ENCODE measurements at places on chromosomes 6 and 20.

DNA sequence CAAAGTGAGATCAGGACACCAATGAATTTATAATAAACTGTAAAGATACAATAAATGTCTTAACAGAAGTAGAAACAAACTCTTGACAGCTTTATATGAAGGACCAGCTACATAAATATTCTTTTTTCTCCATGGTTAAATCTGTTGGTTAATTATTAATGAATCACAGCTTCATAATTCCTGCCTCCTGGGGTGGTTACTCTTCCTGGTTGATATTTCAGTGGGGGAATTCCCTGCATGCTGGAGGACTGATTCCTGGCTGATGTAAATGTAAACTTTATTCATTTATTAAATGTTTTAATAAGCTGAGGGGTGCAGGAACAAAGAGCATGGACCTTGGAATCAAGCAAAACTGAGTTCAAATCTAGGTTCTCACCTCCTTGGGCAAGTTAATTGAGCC is 16.2 kb upstream of the RCAN2 start:
- DNase-seq, result no peak

GRCh38 chr6:75546381-75546780 is 52.8 kb upstream of the FILIP1 start:
- DNase-seq, result peak; percentile 14

DNA sequence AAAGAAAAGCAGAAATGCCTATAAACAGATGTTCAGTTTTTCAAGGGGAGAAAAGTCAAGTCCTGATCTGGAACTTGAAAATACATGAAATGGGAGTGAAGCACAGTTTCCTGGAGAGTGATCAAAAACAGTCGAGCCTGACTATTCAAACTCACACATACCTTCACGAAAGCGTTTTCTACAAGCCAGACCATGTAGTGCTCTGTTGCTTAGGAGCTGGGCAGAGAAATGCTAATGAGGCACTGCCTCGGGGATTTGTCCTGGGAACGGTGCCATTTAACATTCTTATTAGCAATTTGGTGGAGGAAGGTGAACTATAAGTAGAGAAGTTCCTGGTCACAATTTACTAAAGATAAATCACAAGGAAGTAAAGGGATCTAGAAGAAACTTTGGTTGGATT is 5.9 kb downstream of the NHSL1 start:
- no peak for DNase-seq

GRCh38 chr6:168886964-168887363 is 366.7 kb downstream of the THBS2 start:
- no peak for DNase-seq

DNA sequence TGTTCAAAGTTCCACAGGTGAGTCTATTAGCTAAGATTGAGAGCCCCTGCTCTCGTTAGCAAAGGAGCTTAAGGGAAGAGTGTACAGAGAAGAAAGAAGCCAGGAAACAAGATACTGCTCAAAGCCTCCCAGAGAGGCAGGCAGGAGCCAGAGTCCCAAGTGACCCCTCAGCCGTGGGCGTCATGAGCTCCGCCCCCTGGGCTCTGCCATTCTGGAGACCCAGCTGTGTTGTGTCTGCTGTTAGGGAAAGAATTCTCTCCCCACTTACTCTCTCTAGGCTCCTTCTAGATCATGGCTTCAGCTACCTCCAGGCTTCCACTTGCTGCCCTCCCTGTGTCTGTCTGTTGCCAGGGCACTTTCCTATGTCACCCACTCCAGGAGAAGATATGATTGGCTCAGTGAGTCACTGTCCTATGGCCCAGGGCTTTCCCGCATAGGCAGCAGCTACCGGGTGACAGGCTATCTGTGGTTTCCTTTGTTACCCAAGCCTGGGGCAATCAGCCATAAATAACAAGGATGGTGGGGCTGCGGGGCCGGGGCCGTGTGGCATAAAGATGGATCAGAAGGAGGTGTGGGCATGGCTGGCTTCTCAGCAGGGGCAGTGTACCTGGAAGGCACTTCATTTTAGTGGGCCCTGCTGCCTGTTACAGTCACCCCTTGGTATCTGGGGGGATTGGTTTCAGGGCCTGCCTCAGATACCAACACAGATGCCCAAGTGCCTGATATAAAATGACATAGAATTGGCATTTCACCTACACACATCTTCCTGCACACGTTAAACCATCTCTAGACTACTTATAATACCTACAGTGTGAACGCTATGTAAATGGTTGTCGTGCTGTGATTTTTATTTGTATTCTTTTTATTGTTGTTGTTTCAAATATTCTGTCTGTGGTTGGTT is 118.9 kb downstream of the ARMC2 start:
- peak; percentile 36 for DNase-seq

GRCh38 chr6:131949909-131950766 is 1.0 kb downstream of the CCN2 start:
- DNase-seq, result no peak

DNA sequence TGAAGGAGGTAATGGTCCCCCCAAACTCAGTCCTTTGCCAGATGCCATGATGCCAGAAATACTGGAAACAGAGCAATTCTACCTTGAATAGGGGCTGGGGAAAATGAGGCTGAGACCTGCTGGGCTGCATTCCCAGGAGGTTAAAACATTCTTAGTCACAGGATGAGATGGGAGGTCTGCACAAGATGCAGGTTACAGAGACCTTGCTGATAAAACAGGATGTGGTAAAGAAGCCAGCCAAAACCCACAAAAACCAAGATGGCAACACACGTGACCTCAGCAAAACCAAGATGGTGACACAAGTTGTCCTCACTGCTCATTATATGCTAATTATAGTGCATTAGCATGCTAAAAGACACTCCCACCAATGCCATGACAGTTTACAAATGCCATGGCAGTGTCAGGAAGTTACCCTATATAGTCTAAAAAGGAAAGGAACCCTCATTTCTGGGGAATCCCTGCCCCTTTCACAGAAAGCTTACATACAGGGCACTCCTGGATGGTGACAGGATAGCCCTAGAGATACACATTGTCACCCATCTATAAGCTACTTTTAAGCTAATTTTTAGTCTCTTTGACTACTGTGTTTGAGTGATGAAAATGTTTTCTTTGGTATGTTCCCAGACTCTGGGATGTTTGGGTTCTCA is 979.7 kb downstream of the TBC1D32 start:
- no peak for DNase-seq

- no peak for DNase-seq
Measured at GRCh38 chr20:59775687-59776055, 157.8 kb downstream of the SYCP2 start.

- DNase-seq, result no peak
Measured at GRCh38 chr20:32263398-32263954, 14.0 kb upstream of the KIF3B start.

GRCh38 chr6:123529058-123529457 is 107.7 kb downstream of the TRDN start:
- no peak for DNase-seq

DNA sequence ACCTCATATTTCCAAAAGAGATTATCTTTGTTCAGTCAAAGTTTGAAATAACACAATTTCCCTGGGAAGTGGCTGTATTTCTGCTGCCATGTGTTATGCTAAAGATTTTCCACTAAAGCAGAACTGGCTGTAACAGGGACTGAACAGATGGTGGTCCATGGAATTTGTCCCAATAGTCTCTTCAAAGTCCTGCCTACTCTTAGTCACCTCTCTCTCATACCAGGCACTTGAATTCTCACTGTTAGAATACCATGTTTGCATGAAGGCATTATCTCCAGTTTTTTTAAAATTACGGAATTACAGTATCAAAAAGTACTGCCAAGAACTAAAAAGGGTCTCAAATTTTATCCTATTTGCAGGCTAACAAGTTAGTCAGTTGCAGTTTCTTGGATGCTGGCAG is 105.0 kb upstream of the HDDC2 start:
- DNase-seq, result no peak

- DNase-seq, result no peak
Measured at GRCh38 chr20:23060629-23061028, 11.2 kb upstream of the THBD start.

DNA sequence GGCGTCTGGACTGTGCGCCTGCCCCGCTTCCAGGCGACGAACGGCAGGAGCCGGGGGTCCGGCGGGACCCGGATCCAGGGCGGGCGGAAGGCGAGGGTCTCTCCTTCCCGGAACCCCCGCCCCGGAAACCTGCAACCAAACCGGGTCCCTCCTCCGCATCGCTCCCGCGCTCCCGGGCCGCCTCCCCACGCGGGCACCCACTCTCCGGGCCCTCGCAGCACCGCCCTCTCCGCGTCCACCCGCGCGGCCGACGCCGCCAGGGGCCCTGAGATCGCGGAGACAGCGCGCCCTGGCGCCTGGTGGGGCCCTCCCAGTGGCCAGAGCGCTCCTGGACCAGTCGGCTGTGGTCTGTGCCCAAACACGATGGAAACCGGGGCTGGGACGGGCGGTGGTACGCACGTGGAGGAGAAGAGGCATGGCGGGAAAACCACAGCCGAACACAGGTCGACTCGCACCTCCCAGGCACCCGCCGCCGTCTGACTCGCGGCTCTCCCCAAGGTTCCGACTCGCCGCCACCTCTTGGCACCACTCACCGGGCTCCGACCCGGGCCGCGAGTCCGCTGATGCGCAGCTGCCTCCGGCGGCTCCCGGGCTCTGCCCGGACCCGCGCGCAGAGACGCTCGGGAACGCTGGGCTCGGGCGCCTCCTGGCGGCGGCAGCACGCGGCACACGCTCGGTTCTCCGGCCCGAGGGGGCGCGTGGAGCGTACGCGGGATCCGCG is 7.9 kb downstream of the NKX2-2 start:
- peak; percentile 67 for DNase-seq

GRCh38 chr6:470051-470900 is 78.7 kb downstream of the IRF4 start:
- no peak for DNase-seq

DNA sequence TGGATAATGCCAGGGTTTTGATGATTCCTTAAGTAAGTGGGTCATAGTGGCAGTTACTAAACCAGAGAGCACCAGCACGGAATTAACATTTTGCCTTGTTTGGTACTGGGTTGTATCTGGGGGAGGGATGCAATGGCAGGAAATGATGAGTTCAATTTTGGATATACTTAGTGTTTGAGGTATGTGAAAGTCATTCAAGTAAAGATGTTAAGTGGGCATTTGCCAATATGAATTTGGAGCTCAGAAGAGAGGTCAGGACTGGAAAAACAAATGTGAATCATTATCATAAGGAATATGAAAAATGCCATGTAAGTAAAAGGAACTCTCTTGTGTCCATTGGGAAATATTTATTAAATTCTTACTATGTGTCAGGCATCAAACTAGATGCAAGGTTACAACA is 6.2 kb downstream of the PXT1 start:
- DNase-seq, result no peak

DNA sequence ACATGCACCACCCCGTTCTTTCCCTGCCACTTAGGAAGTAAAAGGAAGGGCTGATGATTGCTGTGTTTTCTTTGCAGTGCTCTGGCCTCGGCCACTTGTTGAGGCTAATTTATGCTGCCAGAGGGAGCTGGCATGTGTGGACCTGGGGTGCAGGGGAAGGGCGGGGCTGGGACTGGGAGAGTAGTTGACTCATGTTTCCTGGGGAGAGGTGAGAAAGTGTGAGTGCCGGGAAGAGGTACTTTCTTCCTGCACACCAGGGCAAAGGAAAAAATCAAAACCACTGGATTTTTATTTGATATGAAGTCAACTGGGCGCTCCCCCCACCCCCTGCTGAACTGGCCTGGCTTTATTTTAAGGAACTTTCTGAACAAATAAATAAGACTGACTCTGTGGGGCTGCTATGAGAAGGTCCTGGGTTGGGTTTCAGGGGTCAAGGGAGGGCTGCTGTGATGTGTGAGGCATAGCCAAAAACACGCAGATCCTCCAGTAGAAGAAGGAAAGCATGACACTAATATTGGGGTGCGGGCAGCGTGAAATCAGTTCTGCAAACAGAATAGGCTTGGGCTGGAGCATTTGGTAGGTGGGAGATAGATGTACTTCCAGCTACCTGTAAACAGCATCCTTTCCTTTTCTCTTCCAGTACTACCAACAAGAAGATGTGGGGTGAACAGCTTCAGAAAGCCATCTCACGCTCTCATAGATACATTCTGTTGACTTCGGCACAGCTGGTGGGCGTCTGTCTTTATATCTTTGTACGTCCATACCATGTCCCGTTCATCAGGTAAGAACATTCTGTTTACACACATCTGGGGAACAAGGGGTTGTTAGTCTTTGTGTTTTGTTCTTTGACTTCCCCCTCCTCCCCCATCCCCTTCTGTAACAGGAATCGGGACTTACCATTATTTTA is 87.5 kb downstream of the SYNJ2 start:
- DNase-seq, result no peak

DNA sequence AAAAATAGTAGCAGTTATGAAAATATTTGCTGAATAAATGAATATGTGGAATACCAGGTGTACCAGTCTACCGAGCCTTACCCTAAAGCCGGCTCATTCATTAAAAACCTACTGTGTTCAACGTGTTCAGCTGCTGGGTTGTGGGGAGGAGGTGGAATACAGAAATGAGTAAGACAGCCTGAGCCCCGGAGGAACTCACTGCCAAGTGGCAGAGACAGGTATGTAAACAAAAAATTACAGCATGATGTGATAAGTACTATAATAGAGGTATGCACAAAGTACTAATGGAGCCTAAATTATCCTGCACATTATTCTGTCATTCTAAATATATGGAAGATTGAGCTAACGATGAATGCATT is 6.8 kb upstream of the ADTRP start:
- DNase-seq, result peak; percentile 12

DNA sequence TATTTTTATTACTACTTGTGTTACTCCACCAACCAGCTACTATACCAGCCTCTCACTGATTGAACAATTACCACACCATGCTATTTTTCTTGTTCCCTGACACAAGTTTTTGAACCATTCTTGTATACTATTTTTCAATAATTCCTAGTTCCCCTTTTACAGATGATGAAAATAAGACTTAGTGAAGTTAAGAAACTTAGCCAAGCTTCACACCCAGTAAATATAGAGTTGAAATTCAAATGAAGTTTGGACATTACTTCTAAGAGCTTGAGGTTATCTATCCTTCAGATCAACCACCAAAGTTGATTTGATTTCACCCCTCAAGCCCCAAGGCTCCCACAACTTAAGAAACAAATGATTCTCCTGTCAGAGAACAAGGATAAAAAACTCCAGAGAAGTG is 13.1 kb upstream of the BCAS1 start:
- DNase-seq, result no peak

DNA sequence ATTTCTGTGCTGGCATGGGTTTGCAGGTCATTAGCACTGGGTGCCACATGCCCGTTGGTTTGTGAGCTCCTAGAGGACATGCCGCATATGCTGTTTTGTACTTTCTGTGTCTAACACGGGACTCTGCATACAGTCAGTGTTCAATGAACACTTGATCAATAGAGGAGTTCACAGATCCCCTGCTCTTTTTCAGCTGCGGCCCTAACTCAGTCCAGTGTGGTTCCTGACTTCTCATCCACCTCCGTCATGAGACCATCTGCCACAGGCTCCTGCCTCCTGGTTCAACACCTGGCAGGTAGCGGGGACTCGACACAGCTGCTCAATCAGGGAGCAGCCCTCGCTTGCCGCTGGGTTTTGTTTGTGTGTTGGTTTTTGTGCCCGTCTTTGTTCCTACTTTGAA is 13.8 kb upstream of the BMP7 start:
- no peak for DNase-seq

- no peak for DNase-seq
Measured at GRCh38 chr20:32906200-32906599, 47.5 kb downstream of the EFCAB8 start.

Data from CD4-positive, alpha-beta T cell treated with Interleukin-21 for 1 hour (primary cell).